ENCODE measurements at places on chromosomes 4 and X.

DNA sequence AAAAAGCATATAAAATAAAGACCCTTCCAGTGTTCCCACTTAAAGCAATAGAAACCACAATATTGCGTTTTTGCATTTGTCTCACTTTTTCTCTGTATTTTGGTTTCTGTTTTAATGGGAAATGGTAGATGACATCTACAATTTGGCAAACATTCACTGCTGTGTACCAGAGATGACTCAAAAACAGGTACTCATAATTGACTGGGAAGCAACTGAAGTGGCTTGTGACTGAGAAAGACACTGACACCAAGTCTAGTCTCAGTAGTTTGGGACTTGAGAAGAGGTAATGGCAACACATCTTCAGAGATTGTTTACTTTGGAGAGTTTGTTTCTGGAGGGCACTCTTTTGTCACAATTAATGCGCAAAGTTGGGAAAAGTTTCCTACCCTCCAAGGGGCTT, 42.0 kb downstream of the AREG start:
- no peak overlapping the region for H3K4me3 ChIP-seq
- DNase-seq, result no peak
- peaks cover 32% of the 10 kb centered on the region for H3K27me3 ChIP-seq
- no peaks in the 10 kb centered on the region for H3K4me1 ChIP-seq

DNA sequence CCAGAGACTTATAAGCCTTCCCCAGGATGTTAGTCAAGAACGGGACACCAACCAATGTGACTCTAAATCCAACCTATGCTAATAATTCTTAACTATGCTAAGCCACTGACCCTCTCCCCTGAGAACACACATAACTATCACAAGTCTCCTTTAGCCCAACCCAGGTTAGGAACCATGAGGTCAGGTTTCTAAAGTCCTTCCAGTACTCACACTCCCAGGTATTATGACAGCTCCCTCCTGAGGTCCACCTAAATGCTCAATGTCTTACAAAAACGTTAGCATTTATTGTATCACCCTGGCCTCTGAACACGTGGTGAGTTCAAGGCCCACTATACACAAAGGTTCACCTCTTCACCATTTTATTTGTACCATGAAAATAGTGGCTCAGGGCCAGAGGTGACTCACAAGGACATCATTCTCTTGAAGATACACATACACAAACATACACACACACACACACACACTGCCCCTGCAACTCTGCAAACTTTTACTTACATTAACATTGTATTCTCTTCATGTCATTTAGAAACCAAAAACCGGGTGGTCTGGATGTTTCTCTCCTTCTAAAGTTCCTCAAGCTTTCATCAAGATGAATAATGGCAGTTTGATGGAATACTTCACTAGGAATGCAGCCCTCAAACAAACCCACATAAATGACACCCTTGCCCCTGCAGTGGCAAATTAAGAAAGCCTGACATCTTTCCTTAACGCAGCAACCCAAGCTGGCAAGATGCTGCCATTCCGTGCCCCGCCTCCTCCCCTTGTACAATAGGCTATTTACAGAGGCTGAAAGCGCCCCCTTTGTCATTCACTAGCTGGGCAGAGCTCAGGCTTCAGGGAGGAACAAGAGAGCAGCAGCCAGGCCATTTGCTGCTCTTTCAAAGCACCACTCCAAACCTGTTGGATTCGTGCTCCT, 17.7 kb downstream of the ACSL1 start:
- no peaks in the 10 kb centered on the region for H3K27me3 ChIP-seq
- no peak for DNase-seq
- no peak overlapping the region for H3K4me3 ChIP-seq
- peaks cover 25% of the 10 kb centered on the region for H3K4me1 ChIP-seq

DNA sequence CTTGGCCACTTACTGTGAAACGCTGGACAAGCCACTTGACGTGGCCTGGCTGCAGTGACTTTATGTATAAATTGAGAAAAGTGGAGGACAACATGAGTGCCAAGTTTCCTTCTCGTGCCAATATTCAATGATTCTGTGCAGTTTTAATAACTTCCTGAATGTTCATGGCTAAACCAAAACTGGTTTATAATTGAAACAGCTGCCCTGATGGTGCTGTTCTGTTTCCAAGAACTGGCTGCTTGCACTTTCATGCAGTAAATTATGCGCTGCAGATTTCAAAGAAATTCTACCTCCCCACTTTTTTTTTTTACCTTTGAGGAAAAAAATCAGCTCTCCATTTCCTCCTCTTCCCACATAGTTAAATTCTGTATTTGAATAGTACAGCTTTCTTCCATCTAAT, 205.2 kb upstream of the CASK start:
- no peak overlapping the region for H3K4me3 ChIP-seq
- no peak for DNase-seq
- H3K36me3 ChIP-seq, result no peaks in the 10 kb centered on the region
- no peaks in the 10 kb centered on the region for H3K4me1 ChIP-seq

GRCh38 chr4:184845367-184846021, 19.7 kb upstream of the ACSL1 start:
- H3K27ac ChIP-seq, result peak overlapping the region; percentile 16
- no peak for DNase-seq
- no peak overlapping the region for H3K4me3 ChIP-seq
- no peaks in the 10 kb centered on the region for H3K36me3 ChIP-seq

GRCh38 chr4:1903035-1903434, 31.8 kb downstream of the NSD2 start:
- H3K27ac ChIP-seq, result no peak overlapping the region
- peaks cover 7% of the 10 kb centered on the region for H3K4me1 ChIP-seq
- peaks cover 27% of the 10 kb centered on the region for H3K36me3 ChIP-seq
- no peak overlapping the region for H3K4me3 ChIP-seq
- DNase-seq, result no peak
- no peaks in the 10 kb centered on the region for H3K27me3 ChIP-seq

DNA sequence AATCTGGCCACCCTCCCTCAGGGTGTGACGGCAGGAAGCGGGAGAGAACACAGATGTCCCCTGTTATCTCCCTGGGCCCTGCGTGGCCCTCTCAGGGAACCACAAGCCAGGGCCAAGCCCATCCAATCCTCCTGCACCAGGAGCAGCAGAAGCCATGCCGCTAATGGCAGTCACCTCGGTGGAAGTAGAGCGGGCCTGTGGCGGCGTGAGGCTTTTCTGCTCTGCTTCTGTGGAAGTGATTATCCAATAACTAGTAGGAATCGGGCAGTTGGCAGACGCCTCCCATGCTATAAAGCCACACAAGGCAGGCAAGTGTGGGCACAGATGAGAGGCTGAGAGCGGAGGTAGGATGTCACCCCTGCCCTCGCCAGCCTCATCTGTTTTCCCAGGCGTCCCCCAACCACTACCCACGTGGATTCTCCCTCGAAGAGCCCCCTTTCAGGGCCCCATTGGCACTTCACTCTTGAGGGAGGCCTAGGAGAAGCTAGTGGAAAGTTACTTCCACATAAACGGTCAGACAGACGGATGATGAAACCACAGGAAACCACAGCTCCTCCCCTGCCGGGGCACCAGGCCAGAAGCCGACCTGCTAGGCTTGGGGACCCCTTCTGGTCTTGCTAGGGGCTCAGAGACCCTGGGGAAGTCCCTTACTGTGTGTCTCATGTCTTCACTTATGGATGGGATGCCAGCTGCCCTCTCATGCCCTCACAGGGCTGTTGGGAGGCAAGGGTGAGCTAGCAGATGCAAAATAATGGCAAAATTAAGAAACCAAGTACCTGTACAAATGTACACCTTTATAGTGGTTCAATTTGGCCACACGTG, 18.8 kb upstream of the TMSB4X start:
- H3K27ac ChIP-seq, result peak overlapping the region; percentile 96
- H3K27me3 ChIP-seq, result no peaks in the 10 kb centered on the region
- H3K4me3 ChIP-seq, result no peak overlapping the region
- no peaks in the 10 kb centered on the region for H3K36me3 ChIP-seq
- H3K4me1 ChIP-seq, result peaks cover 18% of the 10 kb centered on the region

DNA sequence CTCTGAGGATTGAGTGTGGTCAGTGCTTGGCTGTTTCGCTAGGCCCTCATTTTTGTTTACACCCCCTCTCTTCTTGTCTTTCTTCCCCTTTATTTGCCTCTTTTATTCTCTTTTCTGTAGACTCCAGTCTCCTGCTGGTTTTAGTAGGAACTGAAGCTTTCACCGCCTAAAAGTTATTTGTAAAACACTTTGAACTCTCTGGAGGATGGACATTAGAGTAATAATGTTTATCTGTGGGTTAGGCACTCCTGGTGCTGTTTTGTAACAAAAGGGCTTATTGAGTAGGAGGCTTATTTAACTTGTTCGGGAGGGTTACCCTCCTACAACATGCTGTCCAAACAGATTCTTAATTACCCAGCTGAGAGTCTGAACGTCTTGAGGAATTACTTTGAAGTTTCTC, 1.6 kb upstream of the ARHGAP10 start:
- DNase-seq, result no peak
- H3K36me3 ChIP-seq, result peaks cover 5% of the 10 kb centered on the region
- H3K4me3 ChIP-seq, result no peak overlapping the region
- no peaks in the 10 kb centered on the region for H3K27me3 ChIP-seq
- H3K4me1 ChIP-seq, result peaks cover 26% of the 10 kb centered on the region

GRCh38 chrX:133598601-133599335, 183.5 kb upstream of the GPC4 start:
- DNase-seq, result no peak
- peaks cover 10% of the 10 kb centered on the region for H3K27me3 ChIP-seq
- peak overlapping the region; percentile 61 for H3K27ac ChIP-seq
- H3K36me3 ChIP-seq, result no peaks in the 10 kb centered on the region

DNA sequence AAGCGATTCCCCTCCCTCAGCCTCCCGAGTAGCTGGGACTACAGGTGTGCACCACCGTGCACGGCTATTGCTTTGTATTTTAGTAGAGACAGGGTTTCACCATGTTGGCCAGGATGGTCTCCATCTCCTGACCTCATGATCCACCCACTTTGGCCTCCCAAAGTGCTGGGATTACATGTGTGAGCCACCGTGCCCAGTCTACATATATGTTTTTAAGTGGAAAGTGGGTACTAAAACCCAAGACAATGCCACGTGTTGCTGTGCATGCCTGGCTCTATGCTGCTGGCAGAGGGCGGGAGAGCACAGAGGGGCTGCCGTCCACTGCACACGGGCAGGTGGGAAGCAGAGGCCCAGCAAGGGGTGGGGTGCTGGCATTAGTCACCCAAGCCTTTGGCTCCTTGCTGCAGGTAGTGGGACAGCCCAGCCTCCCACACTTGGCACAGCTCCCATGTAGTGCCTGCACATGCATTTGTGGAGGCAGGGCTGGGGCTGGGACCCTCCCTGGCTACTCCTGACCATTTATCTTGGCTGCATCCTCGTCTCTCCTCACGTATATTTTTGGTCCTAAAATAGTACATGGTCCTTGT, 3.5 kb downstream of the EMD start:
- no peak overlapping the region for H3K27ac ChIP-seq
- no peaks in the 10 kb centered on the region for H3K27me3 ChIP-seq
- no peak overlapping the region for H3K4me3 ChIP-seq
- no peak for DNase-seq
- H3K4me1 ChIP-seq, result peaks cover 12% of the 10 kb centered on the region

DNA sequence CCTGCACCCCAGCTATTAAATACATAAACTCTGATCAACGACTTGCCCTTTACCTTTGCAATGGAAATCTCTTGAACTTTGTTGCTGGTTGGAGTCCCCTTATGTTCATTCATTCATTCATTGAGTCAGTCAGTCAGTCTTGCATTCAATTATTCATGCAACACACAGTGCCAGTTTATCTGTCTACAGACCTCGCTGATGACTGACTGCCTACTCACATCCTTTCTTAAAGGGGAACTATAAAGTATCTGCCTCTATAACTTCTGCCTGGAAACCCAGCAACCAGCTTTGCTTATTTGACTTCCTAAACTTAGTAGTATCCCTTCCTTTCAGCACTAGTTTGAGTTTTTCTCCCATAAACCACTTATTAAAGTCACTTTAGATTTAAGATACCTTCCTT, 620.8 kb upstream of the ADGRL3 start:
- H3K27me3 ChIP-seq, result no peaks in the 10 kb centered on the region
- H3K27ac ChIP-seq, result no peak overlapping the region
- no peak overlapping the region for H3K4me3 ChIP-seq
- no peak for DNase-seq
- H3K36me3 ChIP-seq, result no peaks in the 10 kb centered on the region

DNA sequence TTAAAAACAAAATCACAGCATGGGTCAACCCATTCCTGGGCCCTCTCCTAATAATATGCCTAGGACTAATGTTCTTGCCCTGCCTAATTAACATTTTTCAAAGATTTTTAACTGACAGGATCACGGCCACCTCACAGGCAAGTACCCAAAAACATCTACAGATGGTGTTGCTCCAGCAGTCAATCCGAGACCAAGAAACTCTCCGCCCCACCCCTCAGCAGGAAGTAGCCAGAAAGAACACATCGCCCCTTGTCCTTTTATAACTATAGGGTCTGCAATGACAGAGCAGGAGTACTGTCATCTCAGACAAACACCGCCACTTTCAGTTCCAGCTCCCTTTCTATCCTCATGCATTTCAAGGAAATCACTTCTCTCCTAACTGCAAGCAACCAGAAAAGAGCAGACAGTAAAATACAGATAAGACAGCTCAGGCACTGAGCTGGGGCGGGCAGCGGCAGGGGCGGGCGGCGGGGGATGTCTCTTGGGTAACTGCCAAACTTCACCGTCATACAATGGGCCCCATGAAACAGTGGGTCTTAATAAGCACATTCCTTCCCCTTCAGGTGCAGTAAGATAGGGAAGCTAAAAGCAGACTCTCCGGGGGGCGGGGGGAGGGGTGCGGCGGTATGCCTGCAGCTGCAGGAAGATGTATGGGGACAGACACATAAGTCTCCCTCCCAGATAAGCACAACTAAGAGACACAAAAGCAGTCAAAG, 67.4 kb downstream of the ZNF182 start:
- H3K4me3 ChIP-seq, result no peak overlapping the region
- H3K36me3 ChIP-seq, result no peaks in the 10 kb centered on the region
- no peaks in the 10 kb centered on the region for H3K27me3 ChIP-seq
- no peak for DNase-seq

GRCh38 chr4:46503739-46504138, 113.8 kb upstream of the GABRA2 start:
- no peak for DNase-seq
- no peak overlapping the region for H3K4me3 ChIP-seq
- no peaks in the 10 kb centered on the region for H3K36me3 ChIP-seq
- no peaks in the 10 kb centered on the region for H3K27me3 ChIP-seq
- no peak overlapping the region for H3K27ac ChIP-seq
- H3K4me1 ChIP-seq, result no peaks in the 10 kb centered on the region

- H3K36me3 ChIP-seq, result no peaks in the 10 kb centered on the region
- H3K27ac ChIP-seq, result peak overlapping the region; percentile 23
- H3K4me3 ChIP-seq, result no peak overlapping the region
- peaks cover 24% of the 10 kb centered on the region for H3K4me1 ChIP-seq
- H3K27me3 ChIP-seq, result no peaks in the 10 kb centered on the region
- DNase-seq, result no peak
Observed at GRCh38 chrX:17560385-17560784, 176.9 kb upstream of the SCML1 start.

GRCh38 chr4:78369679-78370078, 181.9 kb upstream of the ANXA3 start:
- H3K4me3 ChIP-seq, result no peak overlapping the region
- no peak for DNase-seq
- peaks cover 14% of the 10 kb centered on the region for H3K27me3 ChIP-seq
- H3K4me1 ChIP-seq, result peaks cover 7% of the 10 kb centered on the region

- no peaks in the 10 kb centered on the region for H3K4me1 ChIP-seq
- DNase-seq, result no peak
- no peaks in the 10 kb centered on the region for H3K36me3 ChIP-seq
- H3K4me3 ChIP-seq, result no peak overlapping the region
- no peak overlapping the region for H3K27ac ChIP-seq
Observed at GRCh38 chr4:85459736-85460135, 15.2 kb upstream of the ARHGAP24 start.

All from osteocyte (in vitro differentiated cells).